ENCODE measurements at places on chromosomes 1 and 21.

DNA sequence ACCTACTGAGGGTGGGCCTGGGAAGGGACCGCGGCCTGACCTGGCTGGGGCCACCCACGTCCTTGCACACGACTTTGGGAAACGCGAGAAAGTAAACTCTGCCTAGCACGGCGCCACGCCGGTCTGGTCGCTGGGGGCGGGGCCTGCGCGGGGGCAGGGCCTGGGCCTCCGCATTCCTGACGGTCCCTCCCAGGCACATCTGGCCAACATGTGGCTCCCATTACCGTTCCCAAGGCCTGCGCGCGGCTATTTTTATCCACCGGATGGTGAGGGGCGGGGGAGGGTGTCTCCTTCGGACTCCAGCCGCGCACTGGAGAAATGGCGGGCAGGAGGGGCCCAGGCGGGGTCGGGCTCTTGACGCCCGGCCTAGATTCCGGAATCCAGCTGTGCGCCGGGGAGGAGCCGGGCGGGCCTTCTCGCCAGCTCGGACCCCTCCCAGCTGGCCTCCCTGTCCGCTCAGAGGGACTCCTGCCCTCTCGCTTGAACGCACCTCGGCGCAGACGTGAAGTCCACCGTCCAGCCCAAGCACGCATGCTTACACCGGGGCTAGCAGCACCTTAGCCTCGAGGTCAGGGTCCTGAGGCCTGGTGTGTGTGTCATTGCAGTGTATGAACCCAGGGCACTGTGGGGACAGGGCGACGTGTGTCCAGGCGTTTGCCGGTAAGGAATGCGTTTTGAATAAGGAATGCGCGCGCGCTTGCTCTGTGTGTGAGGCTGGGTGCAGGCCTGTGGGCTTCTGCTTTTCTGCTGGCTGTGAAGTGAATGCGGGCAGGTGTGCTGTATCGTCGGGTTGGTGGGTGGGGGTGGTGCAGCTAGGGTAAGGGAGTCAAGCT lies 2.1 kb downstream of the EVA1B start:
- DNase-seq: peak; percentile 94

DNA sequence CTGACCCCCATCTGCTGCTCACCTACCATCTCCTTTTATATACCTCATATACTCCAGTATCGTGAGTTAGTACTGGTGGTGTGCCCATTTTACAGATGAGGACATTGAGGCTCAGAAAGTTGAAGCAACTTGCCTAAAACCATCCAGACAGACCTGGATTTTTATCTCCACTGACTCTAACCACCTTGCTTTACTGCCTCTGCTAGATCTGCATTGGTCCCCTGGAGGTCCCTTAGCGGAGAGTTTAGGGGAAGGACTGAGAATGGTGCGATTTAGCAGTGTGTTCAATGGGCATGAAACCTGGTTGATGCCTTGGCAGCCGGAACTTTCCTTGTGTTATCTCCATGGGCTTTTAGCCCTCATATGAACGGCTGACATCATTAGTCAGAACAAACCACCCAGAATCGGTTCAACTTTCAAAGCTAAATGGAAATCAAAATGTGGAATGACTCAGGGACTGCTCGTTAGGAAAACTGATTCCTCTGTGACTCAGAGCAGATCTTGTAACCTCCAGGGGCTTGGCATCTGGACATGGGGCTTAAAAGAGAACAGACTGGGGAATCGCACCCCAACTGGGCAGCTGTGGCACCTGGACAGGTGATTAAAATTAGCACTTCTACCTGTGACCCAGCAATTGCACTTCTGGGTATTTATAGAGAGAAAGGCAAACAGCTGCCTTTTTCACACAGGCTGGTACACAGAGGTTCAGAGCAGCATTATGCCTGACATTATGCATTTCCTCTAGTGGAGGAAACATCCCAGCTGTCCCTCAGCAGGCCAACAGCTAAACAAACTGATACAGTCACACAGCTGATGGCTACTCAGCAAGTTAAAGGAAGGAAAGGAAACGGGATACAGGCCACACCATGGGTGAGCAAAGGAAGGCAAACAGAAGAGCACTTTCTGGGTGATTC lies 25.3 kb downstream of the TMEM51 start:
- DNase-seq: peak; percentile 83

- DNase-seq: no peak
These were observed 3.1 kb downstream of the EVA1B start for GRCh38 chr1:36320291-36320761.

- DNase-seq: peak; percentile 20
These were observed 60.8 kb downstream of the FASLG start for GRCh38 chr1:172719694-172720138.

DNA sequence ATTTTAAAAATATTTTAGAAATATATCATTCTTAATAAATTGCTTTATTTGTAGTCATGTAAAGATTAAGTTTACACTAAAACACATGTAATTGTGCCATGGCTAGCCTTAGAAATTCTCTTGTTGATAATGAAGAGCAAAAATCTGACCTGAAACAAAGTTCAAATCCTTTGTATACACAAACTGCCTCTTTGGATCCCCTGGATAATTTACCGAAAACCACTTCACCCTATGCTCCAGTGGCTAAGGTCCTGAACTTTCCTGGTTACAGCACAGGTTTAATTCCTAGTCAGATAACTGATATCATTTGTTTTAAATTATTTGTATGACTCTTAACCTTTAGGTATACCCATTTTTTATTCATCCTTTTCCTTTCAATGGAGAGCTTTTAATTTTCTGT lies 1093.2 kb upstream of the ADGRL4 start:
- DNase-seq: no peak

- no peak for DNase-seq
These were observed 95.9 kb downstream of the WDR64 start for GRCh38 chr1:241747992-241748391.
